ENCODE measurements at places on chromosomes 1 and 21.

DNA sequence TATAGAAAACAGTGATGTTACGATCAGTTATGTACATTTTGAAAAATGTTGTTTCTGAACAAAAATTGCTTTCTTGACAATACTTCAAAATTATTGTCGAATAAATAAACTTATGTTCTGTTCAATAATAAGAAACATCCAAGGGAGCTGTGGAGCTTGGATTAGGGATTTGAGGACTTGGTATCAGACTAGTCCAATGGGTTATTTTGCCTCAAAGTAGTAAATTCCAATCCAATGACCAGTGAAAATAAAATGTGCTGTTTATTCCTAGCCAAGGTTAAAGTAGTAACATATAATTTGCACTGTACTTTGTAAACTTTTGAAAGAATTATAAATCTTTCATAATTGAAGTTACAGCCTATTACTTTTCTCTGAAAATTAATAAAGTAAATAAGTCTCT, 79.1 kb upstream of the IVNS1ABP start:
- no peak for DNase-seq

GRCh38 chr1:64388336-64388735, 81.6 kb upstream of the CACHD1 start:
- DNase-seq = no peak

GRCh38 chr1:5385096-5385799, 607.0 kb downstream of the NPHP4 start:
- DNase-seq = no peak

GRCh38 chr1:226829105-226829504, 41.3 kb upstream of the PSEN2 start:
- no peak for DNase-seq

GRCh38 chr1:13766592-13767564, 66.9 kb downstream of the PRDM2 start:
- DNase-seq = no peak

DNA sequence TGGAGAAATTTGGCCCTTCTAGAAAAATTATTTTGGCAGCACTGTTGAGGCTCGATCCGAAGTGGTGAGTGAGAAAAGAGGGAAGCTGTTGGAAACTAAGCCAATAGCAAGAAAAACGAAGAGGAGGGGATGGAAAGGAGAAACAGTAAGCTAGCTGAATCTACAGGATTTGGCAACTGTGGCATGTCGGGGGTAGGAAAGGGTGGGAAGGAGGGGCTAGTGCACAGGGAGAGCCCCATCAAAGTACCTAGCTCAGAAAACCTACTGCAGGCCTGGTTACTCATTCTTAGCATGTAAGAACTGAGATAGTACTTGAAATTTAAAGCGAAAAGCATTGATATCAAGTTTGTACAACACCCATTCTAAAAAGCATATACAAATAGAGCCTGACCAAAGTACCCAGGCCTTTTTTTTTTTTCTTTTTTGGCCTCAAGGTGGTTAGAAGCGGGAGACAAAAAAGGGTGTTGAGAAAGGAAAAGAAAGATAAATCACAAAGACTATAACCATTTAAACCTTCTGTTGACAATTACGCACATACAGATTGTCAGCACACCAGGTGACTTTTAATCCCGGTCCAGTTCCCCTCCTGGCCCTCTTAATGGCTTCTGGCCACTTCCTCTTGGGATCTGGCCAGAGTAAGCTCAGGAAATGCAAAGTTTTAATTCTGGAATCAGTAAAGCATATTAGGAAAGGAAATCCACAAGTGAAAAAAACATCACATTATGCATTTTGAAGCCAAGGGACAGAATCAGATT, 50.4 kb downstream of the SLC16A1 start:
- no peak for DNase-seq

GRCh38 chr1:30327370-30328099, 395.9 kb downstream of the MATN1 start:
- no peak for DNase-seq

- no peak for DNase-seq
Measured at GRCh38 chr1:95561346-95561745, 327.3 kb downstream of the RWDD3 start.

- peak; percentile 99 for DNase-seq
Measured at GRCh38 chr1:205750138-205751035, at the start of gene NUCKS1. TSS of gene NUCKS1 (minus strand) at chr1:205750182. CDS start at chr1:205749973, 209 bp downstream.

DNA sequence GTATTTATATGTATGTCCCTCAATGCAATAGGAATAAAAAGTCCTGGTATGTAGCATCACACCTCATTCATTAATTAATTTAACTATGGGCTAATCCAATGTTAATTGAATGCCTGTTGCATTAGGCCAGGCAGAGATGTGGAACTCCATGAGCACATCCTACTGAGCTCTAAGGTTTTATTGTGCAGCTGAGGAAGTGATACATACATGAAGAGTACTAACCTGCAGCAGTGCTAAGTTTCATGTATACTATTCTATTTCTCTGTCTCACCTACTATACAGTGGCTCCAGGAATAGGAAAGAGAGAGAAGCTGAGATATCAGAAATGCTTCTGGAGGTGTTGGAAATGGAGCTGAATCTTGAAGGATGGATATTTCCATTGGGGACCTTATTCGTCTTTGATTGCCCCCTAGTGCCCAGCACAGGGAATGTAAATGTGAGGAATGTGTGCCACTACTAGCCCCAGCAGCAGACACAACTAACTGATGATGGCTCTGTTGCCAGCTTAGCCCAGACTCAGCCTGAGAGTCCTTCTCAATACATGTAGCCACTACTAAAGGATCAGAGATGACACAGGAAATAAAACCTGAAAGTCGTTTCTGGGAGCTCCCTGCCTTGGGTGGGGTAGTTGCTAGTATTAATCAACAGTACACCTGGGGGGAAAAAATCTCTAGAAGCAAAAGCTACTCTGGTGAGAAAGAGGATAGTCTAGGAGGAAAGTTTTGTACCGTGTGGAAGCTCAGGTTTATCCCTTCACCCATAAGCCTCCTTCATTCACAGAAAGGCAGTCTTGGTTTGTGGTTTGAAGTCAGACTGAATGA, 173.3 kb upstream of the FOXD3 start:
- DNase-seq = peak; percentile 72

- DNase-seq = peak; percentile 39
Measured at GRCh38 chr1:77544845-77545244, 137.6 kb downstream of the ZZZ3 start.

GRCh38 chr1:26775666-26776065, 12.1 kb upstream of the PIGV start:
- DNase-seq = no peak

- no peak for DNase-seq
Measured at GRCh38 chr1:3864884-3865283, 7.6 kb downstream of the DFFB start.

DNA sequence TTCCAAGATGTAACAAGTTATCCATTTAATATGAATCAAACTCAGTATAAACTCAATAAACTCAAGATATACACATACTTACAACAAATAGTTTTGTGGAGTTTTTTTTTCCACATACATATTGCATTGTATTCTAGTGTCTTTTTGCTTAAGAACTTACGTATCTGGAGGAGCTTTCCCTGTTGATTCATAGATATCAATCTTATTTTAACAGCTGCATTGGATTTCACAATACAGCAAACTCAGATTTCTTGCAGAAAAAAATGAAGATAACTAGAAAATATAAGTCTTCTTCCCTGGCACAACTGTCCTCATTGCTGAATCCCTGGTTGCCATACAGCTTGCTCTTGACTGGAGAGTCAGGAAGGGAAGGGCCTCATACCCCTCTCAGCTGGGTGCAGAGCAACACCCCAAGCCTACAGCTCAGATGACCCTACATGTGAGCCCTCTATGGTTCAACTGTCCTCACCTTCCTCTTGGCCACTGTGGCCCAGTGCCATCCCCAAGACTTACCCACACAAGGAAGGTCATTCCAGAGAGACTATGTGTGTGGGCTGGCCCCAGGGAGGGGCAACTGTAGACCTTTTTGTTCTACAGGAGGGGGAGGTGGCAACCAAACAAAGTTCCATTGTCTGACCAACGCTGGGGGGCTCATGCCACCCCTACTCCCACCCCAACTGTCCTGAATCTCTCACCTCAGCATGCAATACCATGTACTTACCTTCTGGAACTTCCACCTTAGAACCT, 1.7 kb downstream of the MPZ start:
- DNase-seq = no peak

DNA sequence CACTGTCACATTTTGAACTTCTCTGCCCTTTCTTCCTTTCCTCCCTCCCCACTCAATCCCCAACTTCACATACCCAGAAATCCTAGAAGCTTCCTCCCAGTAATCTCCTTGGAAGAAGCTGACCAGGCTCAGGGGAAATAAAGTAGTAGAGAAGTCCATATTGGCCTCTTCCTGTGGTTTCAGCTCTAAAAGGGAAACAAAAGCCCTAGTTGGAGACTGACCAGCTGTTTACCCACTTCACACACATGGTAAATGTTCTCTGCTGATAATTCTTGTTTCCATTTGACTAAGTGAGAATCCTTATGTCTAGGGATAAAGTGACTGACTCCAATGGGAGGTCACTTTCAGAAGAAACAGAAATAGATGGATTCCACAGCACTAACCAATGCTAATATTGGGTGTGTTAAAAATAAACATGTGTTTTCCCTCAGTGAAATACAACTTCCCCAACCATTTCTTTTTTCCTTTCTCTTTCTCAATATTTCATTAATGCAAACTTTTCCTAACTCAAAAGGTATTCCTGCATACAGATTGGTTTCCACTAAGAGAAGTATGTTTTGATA, 178.9 kb upstream of the DPT start:
- DNase-seq = no peak

GRCh38 chr1:228883535-228883934, 148.3 kb downstream of the RHOU start:
- DNase-seq = no peak

- DNase-seq = no peak
Measured at GRCh38 chr21:34679051-34679450, 10.3 kb downstream of the CLIC6 start.

- peak; percentile 37 for DNase-seq
Measured at GRCh38 chr1:96782856-96783255, 61.3 kb downstream of the PTBP2 start.

- DNase-seq = no peak
Measured at GRCh38 chr1:13697738-13698137, 2.2 kb upstream of the PRDM2 start.

GRCh38 chr1:230876660-230877059, 8.3 kb upstream of the C1orf198 start:
- no peak for DNase-seq

GRCh38 chr1:154716614-154717527, 108.9 kb upstream of the ADAR start:
- no peak for DNase-seq

- no peak for DNase-seq
Measured at GRCh38 chr1:9314711-9315379, 22.2 kb downstream of the SPSB1 start.

DNA sequence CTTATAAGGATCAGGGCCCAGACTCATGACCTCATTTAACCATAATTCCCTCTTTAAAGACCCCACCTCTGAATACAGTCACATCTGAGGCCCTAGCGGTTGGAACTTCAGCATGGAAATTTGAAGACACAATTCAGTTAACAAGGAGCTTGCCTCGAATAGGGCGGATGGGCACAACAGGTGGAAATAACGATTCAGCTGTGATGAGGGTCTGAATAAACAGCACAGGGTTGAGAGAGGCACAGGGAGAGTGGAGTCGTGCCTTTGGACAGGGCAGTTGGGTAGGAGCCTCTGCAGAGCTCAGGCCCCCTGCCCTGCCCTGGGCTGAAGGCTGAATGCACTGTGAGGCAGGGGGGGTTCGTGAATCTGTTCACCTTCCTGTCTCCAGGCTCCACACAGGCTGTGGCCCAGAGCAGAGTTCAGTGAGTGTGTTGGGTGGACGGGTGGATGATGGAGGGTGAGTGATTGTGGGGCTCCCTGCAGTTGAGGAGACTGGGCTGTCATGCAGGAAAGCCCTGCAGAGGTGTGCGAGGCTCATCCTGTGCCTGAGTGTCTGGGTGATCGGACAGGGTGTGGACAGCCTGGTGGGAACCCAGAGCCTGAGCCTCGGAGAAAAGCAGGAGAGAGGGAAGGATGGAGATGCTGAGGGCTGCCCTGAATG, 243.1 kb downstream of the FOXD2 start:
- no peak for DNase-seq

DNA sequence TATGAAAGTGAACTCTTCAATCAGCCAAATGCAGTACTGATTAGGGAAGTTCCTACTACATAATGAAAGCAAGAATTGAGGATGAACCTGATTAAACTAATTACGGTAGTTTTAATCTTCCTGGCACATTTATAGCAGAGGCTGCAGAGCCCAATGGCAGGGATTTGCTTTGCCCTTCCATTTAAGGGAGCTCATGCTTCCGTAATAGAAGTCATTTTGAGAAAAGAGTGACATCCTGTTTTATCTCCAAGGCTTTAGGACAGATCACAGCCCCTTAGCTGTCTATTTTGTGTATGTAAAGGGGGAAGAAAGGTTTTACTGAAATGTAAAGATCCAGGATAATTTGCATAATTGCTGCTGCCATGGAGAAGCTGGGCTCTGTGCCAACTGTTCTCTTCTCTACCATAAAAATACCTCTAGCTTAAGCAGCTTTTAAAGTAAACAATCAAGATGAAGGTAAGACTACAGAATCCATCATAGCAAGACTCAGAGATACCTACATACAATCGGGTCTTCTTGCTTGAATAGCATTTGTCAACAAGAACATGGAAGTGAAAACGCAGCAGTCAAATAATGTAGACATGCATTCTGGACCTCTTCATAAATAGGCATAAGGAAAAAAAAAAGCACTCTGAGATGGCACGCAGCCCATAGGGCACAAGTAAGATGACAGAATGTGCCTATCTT, 62.5 kb downstream of the ASH1L start:
- peak; percentile 48 for DNase-seq

- no peak for DNase-seq
Measured at GRCh38 chr1:100461222-100461621, 76.7 kb upstream of the GPR88 start.

- DNase-seq = no peak
Measured at GRCh38 chr1:96579636-96580035, 141.9 kb upstream of the PTBP2 start.

DNA sequence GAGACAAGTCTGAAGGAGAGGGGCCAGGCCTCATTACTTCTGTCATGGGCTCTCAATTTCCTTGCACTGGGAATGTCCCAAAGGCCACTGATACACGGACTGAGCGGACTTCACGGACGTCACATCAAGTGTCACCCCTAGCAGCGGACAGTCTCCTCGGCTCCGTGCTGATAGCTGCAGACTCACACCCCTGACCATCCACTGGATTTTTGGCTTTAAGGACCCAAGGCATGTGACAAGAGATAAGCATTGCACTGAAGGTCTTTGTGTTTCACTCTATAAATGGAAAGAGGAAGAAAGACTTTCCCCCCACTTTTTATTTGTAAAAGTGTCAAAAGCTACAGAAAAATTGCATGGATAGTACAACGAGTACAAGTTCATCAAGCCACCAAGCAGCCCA, 200.4 kb upstream of the FGGY start:
- no peak for DNase-seq

DNA sequence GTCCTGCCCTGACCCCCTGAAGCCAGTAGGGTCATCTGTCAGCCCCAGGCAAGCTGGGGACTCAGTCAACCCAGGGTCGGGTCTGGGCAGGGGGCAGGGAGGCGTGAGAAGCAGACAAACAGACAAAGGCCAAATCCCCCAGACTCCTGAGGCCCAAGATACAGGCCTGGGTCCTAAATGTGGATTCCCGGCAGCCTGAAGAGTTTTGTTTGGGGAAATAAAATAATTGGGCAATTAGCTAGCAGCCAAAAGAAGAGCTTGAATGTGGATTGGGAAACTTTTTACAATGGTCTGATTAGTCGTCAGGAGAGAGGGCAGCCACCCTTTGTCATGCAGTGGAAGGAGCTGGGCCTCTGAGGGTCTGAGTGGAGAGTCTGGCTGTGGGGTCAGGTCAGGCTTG, 4.5 kb upstream of the LEFTY2 start:
- DNase-seq = no peak

GRCh38 chr1:241985787-241986186, 13.1 kb downstream of the MAP1LC3C start:
- peak; percentile 58 for DNase-seq

GRCh38 chr1:1326075-1326605, 1.5 kb downstream of the CPTP start:
- DNase-seq = no peak
